ENCODE measurements at places on chromosomes 11 and 22.

DNA sequence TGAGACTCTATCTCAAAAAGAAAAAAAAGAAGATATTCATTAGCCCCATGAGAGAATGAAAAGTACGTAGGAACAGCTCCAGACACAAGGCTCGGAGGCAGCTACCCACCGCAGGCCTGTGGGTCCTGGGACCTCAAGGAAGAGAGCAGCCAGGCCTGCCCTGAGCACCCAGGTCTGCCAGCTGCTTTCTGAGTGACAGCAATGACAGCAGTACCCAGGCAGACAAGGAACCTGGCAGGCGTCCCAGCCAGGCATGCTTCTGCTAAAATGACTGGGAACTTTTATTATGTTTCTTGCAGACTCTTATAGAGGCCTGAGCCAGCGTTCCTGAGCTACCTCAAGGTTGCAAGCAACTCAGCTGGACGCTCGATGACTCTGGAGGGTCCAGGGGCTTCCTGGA, 31.6 kb downstream of the CPT1A start:
- DNase-seq = no peak

DNA sequence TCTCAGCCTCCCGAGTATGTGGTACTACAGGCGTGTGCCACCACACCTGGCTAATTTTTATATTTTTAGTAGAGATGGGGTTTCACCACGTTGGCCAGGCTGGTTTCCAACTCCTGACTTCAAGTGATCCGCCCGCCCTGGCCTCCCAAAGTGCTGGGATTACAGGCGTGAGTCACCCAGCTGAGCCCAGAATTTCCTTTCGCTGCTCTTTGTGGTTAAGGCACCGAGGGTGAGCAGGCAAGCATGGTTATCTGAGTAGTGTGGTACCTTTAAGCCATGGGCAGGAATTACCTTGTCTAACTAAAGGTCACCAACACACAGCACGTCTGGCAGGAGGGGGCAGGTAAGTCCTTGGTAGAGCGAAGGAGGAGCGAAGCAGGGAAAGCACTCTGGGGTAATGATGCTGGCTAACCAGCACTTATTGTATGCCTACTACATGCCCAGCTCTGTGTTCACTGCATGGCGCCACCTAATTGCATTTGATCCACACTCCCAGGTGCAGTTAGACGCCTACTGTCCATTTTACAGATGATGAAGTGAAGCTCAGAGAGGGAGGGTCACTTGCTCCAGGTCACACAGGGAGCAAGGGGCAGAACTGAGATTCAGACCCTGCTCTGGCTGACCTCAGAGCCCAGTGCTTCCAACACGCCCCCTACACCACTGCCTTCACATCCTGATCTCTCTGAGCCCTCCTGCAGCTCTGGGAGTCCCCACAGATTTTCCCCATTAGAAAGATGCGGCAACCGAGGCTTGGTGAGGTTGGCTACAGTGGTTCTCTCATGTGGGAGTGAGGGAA, 45.7 kb downstream of the TRIOBP start:
- DNase-seq = peak; percentile 95

DNA sequence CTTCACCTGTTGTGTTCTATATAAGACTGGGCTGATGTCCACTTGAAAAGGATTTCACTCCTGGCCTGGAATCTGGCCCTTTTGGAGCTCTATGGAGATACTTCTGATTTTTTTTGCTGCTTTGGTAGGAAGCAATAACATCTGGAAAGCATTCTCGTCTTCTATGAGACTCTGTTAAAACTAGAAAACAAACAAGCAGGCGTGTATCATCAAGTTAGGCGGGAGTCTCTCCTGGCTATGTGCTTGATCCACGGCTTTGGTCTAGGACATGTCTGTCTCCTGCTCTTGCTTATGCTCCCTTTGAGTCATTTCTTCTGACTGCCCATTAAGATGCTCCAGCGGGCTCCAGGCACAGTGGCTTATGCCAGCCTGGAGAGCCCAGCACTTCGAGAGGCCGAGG, 121.4 kb upstream of the TTC12 start:
- DNase-seq = no peak

GRCh38 chr11:93024369-93024768, 54.9 kb downstream of the MTNR1B start:
- DNase-seq = no peak

DNA sequence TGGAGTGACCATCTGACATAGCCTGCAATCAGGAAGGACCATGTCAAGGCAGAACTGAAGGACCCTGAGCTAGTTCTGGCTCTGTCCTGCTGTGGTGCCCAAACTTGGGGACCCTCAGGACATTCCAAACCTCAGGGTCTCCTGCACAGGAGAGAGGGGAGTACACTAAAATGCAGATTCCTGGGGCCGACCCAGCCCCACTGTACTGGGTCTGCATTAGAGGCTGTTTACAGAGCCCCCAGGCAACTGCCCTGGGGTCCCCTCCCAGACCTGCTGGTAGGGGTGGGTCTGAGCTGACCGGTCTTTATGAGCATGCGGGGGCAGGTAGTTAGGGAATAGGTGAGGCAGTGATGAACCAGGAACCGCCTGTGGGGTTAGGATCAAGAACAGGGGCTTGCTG, 6.8 kb downstream of the TRPM5 start:
- DNase-seq = no peak

DNA sequence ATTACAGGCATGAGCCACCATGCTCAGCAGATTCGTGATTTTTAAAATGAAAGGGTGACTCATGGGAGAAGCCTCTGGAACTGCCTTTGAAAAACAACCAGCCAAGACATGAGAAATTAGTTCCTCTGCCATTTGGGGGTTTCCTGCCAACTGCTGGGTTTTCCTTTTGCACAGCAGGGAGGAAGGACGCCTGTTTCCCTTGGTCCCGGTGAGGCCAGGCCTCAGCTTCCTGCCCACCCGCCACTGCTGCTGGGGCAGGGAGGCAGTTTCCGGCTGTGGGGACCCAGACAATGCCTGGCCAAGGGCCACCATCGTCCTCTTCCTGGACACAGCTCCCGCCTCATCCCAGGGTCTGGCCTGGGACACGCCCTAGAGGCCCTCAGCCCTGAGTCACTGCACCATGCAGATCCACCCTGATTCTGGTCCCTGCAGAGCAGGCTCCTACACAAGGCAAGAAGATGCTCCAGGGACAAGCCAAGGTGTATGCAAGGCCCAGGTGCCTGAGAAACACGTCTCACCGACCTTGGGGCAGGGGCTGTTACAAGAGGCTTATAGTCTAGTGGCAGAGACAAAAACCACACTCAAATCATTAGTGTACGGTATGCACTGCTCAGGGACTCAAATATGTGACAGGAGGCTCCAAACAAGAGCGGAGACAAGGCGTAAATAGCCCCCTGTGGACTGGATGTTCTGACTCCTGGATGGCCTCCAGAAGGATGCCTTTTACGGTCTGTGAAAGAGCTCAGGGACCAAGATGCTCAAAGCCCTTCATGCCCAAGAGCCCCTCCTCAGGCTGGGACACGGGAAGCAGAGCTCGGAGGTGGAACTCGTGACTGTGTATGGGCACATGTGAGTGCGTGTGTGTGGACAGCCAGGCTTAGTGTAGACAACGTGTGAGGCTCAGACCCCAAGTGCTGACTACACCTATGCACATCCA, 10.0 kb downstream of the PPM1F start:
- peak; percentile 87 for DNase-seq

- DNase-seq = no peak
These were observed 761.2 kb downstream of the NELL1 start for GRCh38 chr11:21430537-21430936.

- no peak for DNase-seq
These were observed 15.5 kb downstream of the NEU3 start for GRCh38 chr11:75004215-75004614.

DNA sequence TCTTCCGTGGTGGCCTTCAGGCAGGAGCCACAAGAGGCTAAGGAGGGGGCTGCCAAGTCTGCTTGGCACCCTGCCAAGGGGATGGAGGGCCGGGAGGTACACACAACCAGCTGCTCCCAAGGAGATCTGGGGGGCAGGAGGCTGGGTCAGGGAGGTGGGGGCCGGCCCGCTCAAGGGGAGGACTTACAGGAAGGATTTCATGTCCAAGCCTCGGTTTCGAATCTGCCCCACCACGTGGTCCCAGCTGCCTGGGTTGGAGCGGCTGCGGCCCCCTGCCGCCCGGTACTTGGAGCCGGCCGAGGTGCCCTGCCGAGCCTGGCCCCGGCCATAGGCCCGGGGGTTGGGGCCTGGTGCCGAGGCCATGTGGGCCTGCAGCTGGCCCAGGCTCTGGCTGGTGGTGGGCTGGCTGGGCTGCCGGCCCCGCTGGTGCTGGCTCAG, 33.5 kb downstream of the LRRC10B start:
- no peak for DNase-seq

- DNase-seq = peak; percentile 82
These were observed 455.3 kb downstream of the SOX6 start for GRCh38 chr11:15901054-15901453.

DNA sequence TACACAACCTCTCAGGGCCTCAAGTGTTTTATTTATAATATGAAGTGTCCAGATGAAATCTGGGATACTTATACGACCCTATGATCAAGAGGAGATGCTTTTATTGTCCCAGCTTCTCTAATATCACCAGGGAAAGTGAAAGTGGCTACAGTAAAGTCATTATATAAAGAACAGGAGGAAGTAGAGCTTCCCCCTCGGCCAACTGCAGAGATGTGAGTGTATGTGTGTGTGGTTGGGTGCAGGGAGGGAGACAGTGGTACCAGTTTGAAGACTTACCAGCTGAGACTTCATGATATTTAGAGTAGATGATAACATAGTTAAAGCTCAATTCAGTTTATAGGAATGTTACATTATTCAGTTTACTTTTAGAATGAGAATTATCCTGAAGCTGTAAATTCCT, 373.6 kb upstream of the DDI1 start:
- no peak for DNase-seq

DNA sequence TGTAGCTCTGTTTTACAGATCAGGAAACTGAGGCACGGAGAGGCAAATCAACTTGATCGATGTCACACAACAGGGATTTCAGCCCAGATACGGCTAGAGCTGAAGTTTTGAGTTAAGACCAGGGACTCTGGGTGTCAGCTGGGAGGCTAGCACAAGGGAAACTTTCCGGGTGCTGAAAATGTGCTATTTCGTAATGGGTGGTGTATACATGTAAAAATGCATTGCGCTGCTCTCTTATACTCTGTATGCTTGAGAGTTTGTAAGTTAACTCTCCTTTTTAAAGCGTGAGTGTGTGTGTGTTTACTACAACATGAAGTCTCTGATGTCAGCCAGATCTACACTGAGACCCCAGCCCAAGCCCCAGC, 227.6 kb downstream of the MN1 start:
- peak; percentile 51 for DNase-seq

- DNase-seq = no peak
These were observed 56.8 kb upstream of the FBXO3 start for GRCh38 chr11:33830903-33831648.

DNA sequence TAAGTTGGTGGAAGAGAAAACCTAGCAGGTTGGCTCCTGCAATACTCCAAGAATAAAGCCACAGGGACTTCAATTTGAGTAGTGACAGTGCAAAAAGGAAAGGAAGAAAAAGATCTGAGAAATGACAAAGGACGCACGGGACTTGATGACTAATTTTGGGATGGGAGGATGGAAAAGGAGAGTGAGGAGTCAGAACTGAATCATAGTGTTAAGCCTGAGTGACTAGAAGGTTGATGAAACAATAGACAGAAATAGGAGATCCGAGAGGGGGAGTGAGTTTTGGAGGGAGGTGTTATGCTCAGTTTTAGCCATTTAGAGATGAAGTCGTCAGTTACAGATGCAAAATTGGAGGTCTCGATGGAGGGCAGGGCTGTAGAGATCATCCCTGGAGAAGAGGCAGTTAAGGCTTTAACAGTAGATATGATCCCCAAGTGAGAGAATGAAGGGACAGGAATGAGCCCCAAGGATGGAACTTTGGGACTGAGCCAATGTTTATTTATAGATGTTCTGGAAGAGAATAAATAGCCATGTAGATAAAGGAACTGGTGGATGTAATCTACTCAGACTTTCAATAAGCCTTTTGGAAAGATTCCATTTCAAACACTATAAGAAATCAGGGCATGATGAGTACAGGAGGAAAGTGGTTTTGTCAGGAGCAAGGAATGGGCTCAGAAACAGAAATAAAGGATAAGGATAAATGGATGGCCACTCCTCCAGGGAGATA, 108.9 kb upstream of the NCAM1 start:
- DNase-seq = no peak

- DNase-seq = no peak
These were observed 884.7 kb downstream of the BRD1 start for GRCh38 chr22:48942698-48943566.

- DNase-seq = no peak
These were observed 23.2 kb downstream of the ACAT1 start for GRCh38 chr11:108144615-108145014.

DNA sequence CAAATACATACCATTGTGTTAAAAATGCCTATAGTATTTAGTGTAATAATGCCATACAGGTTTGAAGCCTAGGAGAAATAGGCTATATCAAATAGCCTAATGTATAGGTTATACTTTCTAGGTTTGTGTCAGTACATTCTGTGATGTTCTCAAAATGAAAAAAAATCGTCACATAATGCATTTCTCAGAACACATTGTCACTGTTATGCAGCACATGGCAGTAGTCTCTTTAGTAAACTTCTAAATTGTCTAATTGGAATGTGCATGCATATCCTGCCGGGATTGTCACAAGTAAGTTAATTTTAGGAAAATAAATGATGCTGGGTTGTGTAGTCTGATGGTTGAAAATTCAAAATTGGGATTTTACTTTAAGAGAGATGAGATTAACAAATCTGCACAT, 920.1 kb upstream of the CNTN5 start:
- DNase-seq = no peak

DNA sequence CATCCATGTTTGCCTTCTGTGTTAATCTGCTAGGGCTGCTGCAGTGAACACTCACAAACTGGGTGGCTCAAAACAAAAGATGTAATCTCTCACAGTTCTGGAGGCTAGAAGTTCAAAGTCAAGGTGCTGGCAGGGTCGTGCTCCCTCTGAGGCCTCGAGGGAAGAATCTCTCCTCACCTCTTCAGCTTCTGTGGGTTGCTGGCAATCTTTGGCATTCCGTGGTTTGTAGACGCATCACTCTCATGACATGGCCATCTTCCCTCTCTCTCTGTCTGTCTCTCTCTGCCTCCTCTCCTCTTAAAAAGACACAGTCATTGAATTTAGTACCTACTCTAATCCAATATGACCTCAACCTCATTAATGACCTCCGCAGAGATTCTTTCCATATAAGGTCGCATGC, 78.8 kb downstream of the TSPAN18 start:
- no peak for DNase-seq

DNA sequence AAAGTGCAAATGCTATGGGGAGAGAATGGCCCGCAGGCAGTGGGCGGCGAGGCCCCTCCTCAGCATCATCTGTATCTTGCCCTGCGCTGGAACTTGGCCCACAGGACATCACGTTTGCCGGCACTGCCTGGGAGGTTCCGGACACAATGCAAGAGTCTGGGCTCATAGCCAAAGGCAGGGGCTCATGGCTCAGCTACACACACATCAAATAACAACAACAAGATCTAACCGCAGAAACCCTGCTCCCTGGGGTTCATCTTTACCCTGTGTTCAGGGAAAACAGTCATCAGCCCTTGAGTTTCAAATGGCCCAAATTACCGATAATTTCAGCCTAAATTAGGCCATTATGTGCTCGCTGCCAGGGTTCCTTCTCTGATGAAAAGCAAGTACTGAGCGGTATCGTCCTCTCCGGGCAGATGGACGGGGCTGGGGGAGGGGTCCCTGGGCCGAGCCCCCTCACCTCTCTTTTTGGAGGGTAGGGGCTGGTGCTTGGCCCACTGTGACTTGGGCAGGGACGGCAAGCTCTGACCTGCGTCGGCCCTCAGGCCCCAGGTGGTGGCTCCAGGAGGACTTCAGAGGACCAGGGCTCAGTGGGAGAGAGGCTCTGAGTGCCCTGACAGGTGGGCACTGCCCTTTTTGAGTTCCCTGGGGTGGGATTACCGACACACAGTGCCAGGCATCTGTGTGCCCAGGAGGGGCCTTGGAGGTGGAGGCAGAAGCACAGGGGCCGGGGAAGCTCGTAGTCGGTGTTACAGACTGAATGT, 25.0 kb upstream of the GAL start:
- peak; percentile 91 for DNase-seq

Measured in amniotic epithelial cell (primary cell).